ENCODE measurements at places on chromosomes 4 and X. TPM values are rescaled to one million over a fixed set of nuclear protein-coding genes. Genes with fewer than 3 reads are reported as not detected.

VCX3A gene
- not detected for total RNA-seq

ADGRG4 gene
- under 0.01 TPM for total RNA-seq

SHOX gene
- total RNA-seq: not detected

DUX4 gene
- total RNA-seq: not detected

NXF2 gene
- not detected for total RNA-seq

EVC2 gene
- total RNA-seq: 11.5 TPM

HOPX gene
- total RNA-seq: 19.6 TPM

RBM46 gene
- not detected for total RNA-seq

RPS6KA6 gene
- total RNA-seq: 0.40 TPM

SPATA4 gene
- under 0.01 TPM for total RNA-seq

ASB9 gene
- 17.4 TPM for total RNA-seq

Data from thoracic aorta endothelial cell (primary cell).